Nephron progenitor cell (in vitro differentiated cells): ENCODE measurements at places on chromosomes 11 and 22.
A peak's percentile ranks its signal among the peaks of the same experiment; 100 is the strongest.

DNA sequence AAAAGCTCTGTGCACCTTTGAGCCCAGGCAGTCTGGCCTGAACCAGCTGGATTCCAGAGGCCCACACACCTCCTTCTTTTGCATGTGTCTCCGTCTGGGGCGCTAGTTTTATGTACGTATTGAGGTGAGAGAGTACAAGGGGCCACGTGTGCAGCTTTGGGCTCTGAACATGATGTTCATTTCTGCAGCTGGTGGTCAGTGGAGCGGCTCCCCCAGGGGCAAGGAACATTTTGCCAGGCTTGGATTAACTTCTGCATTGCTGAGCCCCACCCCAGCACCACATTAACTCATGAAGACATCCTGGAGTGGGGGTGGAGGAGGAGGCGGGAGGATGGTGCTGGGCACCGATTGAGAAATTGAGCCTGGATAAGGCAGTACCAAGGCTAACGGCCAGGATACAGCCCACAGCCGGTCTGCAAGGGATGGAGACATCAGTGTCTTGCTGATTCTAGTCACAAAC lies 13.8 kb downstream of the USP2 start:
- no peak for DNase-seq

- DNase-seq, result no peak
Measured at GRCh38 chr22:23503142-23503541, 76.9 kb downstream of the IGLL1 start.

DNA sequence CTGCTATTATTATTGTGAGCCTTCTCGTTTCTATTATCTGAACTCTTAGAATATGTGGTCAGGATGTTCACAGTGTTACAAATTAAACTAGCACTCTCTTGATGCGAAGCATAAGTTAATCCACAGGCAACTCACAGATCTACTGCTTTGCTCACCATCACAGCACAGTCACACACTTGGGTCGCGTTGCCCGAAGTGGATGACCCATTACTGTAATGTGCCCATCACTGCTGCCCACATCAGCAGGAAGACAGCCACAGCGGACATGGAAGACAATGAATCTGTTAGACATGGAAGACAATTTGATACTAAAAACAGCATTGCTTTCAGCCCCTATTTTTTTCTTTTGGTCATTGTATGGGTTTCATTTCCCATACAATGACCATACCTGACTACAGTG lies 216.4 kb upstream of the B3GAT1 start:
- no peak for DNase-seq

DNA sequence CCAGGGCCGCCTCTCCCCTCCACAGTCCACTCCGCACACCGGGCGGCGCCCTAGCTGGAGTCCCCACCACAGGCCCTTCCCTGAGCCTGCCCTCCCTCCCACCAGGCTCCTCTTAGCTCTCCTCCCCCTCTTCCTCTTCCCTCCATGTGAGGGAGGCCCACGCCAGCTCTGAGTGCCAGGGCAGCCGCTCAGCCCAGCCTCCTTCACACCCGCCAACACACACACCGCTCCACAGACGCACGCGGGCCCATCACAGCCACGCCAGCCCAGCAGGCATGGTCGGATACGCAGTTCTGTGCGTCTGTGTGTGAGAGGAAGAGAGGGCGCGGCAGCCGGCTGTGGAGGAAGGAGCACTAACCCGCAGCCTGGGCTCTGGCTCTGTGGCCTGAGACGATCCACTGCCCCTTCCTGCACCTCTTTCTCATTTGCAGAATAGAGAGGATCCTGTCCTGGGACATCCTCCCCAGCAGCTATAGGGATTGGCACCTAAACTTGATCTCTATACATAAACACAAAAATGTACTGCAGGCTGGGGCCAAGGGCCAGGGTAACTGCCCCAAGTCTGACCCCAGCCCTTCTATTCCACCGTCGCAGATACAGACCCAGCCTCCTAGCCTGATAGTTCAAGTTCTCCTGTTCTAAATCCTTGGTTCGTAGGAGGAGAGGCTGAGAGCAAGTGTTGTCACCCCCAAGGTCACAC lies 3.5 kb downstream of the CHRM4 start:
- DNase-seq, result no peak

DNA sequence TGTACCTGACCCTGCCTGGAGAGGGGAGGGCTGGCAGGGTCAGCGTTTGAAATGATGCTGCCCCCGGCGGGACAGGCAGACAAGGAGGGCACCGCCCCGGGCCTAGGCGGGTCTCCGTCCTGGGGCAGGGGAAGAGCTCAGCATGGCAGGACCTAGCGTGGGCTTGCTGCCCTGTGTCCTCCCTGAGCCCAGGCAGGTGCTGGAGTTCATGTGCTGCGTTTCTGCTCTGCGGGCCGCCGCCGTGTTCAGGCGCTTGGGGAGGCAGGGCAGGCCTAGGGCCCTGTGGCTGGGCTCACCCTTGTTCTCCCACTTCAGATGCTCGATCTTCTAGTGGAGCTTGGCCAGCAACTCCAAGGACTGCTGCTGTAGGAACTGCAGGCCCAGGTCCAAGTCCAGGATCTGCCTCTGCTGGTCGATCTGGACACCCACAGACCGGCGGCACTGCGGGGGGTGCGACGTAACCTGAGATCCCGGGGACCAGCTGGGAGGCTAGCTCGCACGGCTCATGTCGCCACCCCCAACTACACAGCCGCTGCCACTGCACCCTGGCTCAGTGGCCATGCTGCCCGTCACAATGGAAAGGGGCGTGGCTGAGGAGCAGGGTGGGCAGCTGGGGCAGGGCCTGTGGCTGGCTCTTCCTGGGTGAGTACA lies 84.4 kb downstream of the MED15 start:
- DNase-seq, result peak; percentile 50

GRCh38 chr11:27194976-27195375 lies 154.4 kb downstream of the BBOX1 start:
- no peak for DNase-seq

DNA sequence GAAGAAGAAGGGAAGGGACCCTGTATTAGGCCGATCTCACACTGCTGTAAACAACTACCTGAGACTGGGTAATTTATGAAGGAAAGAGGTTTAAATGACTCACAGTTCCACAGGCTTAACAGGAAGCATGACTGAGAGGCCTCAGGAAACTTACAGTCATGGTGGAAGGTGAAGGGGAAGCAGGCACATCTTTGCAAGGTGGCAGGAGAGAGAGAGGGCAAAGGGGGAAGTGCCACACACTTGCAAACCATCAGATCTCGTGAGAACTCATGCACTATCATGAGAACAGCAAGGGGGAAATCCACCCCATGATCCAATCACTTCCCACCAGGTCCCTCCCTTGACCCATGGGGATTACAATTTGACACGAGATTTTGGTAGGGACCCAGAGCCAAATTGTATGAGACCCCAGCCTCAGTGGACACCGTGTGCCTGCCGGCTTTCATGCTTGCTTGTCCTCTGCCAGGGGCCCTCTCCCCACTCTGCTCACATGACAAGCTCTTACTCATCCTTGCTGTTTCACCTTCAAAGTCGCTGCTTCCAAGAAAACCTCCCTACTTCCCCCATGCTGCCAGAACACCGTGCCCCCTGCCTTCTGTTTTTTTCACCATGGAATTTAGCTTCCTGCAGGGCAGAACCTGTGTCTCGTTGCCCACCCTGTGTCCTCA lies 23.3 kb upstream of the PPFIA1 start:
- no peak for DNase-seq

DNA sequence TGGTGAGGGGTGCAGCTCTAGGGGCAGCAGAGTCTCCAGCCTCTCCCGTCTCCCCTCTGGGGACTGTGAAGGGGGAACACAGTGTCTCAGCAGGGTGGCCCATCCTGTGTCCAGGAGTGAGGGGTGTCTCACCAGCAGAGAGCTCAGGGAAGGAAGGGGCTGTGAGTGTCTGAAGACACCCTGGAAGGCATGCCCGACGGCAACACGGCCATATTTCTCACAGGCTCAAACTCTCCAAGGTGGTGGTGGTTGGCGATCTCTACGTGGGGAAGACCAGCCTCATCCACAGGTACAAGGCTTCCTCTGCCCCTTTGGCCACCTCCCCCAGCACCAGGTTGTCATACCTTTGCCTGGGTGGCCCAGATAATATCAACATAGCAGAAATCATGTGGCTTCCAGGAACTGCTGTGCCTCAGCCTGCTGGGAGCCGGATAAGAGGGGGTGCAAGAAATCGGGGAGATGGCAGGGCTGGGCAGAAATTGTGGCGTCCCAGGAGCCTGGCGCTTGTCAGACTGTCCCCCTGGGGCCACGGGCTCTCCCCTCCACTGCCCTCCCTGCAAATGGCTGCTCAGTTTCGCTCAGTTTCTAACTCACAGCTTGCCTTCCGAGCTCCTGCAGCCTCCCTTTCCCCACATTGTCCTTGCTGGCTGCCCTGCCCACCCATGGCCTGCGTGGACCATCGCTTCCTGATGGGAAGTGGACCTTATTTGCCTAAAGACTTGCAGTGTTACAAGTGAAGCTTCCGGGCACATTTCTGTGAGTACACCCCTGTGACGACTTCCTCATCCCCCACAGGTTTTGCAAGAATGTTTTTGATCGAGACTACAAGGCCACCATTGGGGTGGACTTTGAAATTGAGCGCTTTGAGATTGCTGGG lies 7.2 kb downstream of the RAB36 start:
- DNase-seq, result no peak

DNA sequence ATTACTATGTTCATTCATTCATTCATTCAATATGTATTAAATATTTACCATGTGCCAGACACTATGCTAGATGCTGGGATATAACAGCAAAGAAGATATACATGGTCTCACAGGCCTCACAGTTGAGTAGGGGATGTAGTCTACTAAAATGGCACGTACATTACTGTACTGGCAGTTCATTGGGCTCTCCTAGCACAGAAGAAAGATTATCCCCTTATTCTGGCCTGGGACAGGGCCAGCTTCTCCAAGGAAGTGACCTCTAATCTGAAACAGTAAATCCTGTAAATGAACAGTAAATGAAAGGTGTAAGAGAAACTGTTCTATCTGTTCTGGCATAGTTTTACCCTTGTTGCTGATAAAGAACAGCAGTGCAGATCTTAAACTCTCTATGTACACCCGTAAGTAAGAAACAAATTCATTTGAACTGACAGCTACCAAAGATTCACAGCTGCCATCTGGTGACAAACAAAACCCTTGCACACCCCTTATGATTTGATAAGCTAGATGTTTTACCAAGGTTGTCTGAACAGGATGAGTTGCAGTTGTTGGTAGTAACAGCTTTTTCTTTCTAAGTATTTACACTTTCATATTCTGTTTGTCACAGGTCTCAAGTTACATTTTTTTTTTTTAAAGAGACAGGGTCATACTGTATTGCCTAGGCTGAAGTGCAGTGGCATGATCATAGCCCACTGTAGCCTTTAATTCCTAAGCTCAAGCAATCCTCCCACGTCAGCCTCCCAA lies 263.1 kb downstream of the TMEM135 start:
- DNase-seq, result no peak

DNA sequence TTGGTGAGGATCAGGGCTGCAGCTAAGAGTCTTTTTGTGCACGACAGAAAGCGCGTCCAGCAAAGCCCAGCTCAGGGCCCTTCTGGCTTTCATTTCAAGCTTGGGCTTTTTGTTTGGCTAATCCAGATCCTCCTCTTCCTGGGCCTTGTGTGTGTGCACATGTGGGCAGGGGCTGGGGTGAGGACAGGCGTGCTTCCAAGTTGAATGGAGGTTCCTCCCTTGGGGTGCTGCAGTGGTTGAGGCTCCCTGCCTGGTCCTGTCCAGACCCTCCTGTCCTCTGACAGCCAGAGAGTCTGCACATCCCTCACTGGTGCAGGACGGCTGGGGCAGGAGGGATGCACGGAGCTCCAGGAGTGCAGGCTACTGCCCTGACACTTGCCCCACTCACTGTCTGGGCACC lies 62.0 kb upstream of the NECTIN1 start:
- no peak for DNase-seq

DNA sequence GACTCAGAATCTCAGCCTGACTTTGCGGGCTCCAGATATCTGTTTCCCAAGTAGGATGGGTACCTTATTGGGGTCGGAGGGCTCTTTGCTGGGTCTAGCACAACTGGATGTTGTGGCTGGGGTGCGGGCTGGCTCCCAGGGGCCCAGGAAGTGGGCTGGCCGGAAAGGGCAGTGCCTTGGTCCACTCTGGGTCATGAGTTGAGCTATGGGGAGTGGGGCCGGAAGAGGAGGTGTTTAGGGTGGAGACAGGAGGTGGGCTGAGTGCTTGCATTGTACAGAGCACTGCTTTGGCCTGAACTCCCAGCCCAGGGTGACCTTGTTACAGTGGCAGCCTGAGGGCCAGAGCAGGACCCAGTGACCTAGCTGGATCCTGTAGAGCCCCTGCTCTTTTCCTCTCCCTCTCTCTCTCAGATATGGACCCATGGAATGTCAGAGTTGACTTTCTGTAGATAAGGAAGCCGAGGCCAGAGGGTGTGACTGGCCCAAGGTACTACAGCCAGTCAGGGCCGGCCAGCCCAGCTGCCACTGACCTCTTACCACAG lies 13.2 kb downstream of the PHLDB1 start:
- DNase-seq, result no peak

DNA sequence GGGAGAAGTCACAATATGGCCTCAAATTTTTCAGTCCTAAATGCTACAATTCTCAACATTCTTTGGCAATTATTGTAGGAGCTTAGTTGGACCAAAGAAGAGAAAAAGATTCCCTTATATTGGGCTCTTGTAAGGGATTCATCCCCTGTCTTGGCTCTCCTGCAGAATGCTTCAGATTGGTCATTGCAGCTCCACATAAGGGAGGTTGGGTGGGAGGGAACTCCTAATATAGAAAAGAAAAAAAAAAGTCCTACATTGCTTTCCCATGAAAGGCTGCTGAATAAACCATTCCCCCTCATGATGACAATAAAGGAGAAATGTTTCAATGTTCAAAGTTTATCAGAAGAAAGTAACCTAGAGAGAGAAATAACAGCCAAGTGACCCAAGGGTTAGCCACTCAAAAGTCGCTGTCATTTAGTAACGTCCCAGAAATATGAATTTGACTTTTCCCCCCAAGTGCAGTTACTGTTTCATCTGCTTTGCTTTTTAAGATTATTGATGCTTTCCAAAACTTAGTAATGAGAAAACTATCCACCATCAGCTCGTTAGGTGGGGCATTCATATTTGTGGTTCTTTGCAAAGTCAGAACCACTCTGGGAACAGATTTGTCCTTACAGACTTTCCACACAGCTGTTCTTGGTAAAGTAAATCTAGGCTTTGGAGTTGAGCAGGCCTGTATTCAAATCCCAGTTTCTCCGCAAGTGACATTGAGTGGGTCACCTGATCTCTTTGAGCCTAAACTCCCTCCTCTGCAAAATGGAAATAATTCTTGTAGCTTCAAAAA lies 5.0 kb upstream of the SLC1A2 start:
- no peak for DNase-seq

DNA sequence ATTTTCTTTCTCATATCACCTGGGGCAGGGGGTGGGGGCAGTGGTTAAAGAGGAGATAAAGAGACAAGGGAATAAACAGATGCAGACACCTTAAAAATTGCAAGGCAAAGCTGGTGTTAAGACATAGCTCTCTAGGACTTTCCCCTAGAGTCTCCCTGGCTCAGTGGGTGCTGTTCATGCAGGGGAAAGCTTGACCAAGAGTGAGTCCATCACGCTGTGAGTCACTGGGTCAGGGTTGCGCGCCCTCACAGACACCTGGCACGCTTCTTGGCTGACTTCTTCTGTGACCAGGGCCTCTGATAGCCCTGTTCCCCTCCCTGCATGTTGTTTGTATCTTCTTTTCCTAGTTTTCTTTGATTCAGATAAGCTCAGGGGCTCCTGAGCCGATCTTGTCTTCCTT lies 31.9 kb downstream of the COMMD9 start:
- DNase-seq, result no peak
